Activated effector memory CD4-positive, alpha-beta T cell treated with Interleukin-2 at 50 U/mL for 16 hours (primary cell): ENCODE measurements at places on chromosomes 13 and 19.

- no peak for DNase-seq
Observed at GRCh38 chr19:13176345-13176744, 26.1 kb downstream of the IER2 start.

- DNase-seq = no peak
Observed at GRCh38 chr13:19967621-19968020, 9.1 kb downstream of the ZMYM2 start.

DNA sequence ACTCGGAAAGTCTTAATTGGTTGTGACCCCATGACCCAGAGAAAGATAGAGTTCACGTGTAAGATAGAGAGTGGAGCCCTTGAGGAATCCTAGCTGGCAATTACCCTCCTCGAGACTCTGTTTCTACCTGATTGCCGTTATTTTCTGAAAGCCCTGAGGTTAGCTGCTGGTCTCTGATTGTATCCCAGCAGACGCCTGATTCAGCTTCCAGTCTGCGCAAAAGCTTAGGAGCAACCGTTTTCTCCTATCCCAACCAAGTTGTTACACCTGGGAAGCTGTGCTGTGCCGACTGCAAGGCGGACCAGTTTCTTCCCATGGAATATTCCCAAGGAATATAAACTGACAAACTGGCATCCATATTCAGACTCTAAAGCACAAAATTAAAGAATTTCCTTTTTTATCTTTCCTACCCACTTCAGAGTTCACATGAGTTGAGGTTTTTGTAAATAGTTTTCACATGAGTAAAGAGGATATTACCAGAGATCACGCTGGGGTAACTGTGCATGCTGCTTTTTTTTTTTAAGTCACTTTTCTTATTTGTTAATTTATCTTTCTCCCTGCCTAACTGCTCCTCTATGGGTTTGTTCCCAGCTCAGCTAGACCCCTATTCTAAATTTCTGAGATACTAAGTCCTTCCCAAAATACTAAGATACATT lies 1.5 kb upstream of the TRPC4 start:
- no peak for DNase-seq

- no peak for DNase-seq
Observed at GRCh38 chr13:34421347-34421719, 520.7 kb upstream of the NBEA start.

DNA sequence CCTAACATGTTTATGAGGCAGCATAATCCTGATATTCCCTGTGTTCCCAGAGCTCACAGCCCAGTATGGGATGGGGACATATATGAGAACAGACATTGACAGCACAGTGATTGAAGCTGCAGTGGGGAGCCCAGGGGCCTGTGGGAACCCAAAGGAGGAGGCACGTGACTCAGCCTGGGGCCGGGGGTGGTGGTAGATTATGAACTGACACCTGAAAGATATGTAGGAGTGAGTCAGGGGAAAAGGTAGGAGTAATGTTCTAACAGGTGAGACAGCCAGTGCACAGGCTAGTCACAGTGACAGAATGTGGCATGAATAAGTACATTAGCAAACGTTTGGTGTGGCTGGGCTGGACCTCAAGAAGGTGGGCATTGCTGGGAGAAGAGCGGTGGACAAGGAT lies 29.0 kb downstream of the CKM start:
- no peak for DNase-seq

GRCh38 chr13:41418731-41419130 lies 38.6 kb upstream of the RGCC start:
- no peak for DNase-seq

- DNase-seq = no peak
Observed at GRCh38 chr13:71964491-71965100, 97.6 kb upstream of the DACH1 start.

GRCh38 chr13:49369866-49370265 lies 74.0 kb downstream of the CAB39L start:
- no peak for DNase-seq

DNA sequence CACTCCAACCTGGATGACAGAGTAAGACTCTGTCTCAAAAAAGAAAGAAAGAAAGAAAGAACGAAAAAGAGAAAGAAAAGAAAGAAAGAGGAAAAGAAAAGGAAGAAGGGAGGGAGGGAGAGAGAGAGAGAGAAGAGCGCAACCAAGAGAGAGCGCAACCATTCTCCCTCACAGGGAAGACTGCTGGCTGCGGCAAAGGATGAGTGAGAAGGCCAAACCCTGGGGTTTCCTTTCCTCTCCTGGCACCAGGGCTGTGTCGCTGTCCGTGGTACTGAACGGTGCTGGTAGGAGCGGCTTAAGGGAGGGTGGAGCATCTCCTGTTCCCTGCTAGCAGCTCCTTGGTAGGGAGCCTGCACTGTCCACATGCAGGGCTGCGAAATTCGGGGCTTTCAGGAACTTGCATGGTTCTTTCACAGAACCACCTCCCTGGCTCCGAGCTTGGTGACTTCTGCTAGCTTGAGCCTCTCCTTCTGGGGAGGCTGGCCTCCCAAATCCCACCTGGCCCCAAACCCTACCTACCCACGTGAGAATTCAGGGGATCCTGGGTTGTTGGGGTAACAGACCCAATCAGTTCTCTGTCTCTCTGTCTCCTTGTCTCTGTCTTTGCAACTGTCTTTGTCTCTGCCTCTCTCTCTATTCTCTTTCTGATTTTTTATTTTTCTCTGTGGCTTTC lies 51.1 kb upstream of the ZNRF4 start:
- DNase-seq = peak; percentile 2

DNA sequence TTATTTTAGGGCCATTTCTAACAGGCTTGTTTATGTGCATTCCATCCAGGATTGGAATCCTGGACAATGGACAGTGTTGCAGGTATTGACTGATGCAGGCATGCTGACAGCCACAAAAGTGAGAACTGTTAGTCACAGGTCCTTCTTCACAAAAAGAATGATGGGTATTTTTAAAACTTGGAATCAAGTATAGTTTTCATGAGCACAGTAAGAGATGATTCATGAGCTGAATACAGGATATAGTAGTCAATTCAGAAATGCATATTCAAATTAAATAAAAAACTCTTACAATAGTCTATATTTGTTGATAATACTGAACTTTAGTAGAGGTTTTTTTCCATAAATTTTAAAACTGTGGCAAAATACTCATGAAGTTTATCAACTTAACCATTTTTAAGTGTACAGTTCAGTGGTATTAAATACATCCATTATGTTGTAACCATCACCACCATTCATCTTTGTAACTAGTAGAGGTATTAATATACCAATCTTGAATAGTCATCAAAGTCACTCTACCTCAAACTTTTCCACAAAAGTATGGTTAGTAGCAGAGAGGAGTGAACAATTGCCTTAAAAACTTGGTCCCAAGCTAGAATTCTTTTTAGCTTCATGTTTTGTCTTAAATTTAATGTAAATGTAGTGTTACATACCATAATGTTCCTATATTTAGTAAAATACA lies 79.5 kb downstream of the KCNRG start:
- no peak for DNase-seq

DNA sequence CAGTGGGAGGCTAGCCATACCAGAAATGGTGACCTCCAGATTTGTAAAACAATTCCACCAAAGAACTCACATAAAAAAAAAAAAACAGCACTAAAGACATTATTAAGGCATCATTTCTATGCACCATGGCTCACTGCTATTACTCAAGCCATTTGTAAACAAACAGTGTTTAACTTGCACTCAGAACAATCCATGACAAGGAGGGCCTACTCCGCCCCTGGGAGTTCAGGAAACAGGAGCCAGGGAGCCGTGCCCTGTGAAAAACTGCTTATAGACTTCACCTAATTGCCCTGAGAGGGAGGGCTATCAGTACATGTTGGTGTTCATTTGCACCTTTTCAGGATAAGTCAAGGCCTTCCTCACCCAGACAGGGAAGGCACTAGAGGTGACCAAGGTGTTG lies 103.2 kb downstream of the ZNF429 start:
- no peak for DNase-seq

DNA sequence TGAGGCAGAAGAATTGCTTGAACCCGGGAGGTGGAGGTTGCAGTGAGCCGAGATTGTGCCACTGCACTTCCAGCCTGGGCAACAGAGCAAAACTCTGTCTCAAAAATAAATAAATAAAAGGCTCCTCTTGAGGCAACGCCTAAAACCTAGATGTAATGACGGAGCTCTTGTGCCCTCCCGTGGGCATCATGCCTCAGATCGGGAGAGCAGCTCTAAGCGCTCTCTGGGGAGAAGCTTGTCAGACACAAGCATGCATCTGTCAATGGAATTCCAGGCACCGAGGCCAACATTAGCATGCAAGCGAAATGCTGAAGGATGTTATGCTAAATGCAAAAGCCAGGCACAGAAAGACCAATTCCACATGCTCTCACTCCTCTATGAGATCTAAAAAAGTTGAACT lies 45.6 kb upstream of the MRI1 start:
- no peak for DNase-seq

DNA sequence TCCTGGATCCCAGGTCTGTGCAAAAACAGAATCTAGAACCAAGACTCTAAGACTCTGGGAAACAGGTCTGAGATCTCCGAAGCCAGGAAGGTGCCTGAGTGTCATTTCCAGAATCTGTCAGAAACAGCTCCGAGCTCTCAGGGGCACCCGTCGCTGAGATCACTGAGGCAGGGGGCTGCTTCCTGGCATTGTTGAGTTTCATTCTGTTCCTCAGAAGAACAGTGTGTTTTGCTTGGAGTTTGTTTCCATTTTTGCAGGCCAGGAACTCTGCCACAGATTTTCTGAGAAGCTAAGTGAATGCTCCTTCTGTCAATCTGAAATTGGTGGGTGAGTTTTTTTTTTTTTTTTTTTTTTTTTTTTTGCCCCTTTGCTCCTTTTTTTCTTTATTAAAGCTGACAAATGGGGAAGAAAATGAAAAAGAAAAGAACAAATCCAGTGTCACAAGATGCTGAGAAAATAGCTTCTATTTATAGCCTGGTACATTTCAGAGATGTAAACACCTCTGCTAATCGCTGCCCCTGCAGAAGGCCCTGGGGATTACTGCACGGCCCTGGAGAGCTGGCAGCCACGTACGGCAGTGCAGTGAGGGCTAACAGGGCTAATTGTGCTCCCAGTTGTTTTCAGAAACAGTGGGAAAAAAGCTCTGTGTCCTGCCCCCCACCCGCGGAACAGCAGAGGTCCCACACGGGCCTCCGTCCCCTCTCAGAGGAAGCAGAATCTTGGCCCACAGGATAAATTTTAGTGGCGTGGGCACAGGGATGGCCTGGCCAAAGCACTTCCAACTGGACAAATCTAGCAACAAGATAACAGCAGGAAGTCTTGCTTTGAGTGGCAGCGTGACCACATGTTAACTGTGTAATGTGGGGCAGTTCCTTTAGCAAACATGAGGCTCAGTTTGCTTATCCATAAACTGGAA lies 237.6 kb upstream of the IRS2 start:
- DNase-seq = no peak

- no peak for DNase-seq
Observed at GRCh38 chr19:56167064-56167578, 8.7 kb upstream of the GALP start.

DNA sequence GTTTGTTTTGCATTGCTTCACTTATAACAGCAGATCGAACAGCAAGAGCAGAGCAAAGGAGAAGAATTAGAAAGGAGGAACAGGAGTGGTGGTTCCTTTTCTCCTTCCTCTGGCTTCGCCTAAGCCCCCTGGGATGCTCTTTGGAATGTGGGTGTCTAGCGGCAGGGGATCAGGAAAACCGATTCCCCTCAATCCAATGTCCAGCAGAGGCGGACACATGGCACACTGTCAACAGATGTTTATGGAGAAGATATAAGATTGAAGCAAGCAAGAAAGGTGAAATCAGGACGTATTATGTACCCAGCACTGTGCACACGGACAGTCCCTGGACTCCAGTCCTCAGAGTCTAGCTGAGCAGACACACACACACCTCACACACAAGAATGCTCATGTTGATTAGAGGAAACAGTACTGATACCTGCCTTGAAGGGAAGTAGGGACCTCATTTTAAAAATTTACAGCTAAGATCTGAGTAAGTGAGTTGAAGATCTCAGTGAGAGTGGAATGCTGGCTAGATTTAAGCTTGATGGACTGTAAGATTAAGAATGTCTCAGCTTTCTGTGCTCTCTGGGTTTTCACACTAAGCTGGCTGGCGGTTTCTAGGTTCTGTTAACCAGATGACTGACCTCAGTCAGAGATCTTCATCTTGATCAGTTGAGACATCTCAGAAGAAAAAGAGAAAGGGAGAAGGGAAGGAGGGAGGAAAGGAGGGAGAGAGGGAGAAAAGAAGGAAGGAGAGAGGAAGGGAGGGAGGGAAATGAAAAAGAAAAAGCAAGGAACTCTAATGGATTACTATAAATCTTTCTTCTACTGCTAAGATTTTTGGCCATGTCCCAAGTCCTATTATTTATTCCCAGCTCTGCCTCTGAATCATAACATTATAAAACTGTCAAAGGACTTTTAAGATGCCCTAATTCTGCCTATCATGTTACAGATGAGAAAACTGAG lies 44.8 kb downstream of the FLT1 start:
- DNase-seq = no peak

- DNase-seq = no peak
Observed at GRCh38 chr19:708154-709143, at the start of gene PALM. Gene PALM (plus strand): TSS chr19:708935. CDS start chr19:709147, 212 bp downstream.

DNA sequence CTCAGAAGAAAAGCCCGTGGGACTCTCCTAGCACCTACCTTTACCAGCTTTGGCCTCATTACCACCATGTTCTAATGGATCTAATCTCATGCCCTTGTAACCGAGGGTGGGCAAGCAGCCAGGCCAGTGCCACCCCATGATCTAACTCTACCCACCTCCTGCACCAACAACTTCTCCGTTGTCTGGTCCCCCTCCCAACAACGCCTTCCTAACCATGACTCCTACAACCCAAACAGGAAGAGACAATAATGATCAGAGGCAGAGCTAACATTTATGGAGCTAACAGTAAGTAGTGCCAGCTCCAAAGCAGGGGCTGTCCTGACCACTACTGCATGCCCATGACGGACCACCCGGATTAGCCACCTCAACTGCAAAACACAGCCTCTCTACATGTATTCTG lies 3.5 kb downstream of the USP12 start:
- no peak for DNase-seq

DNA sequence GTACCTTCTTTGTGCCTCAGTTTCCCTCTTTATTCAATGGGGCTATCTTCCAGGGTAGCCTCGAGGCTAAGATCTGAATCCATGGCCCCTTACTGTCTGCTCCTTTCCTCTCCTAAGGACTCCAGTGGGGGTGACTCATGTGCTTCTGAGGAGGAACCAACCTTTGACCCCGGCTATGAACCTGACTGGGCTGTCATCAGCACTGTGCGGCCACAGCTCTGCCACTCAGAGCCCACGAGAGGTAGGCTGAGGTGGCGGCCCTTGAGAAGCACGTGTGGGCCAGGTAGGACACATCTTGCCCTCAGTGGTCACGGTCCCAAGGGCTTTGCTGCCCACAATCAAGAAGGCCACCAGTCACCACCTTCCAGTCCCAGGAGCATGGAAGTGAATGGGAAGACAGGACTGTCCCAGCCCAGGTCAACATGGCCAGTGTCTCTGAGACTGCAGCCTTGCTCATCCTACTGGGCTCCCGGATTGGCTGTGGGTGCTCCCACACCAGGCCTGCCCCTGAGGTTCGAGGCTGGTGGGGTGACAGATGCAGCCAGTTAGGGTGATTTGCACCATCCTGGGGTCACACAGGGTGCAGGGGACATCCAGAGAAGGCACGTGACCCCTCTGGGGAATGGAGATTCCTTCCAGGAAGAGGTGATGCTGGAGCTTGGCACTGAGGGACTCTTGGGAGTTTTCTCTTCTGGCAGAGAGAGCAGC lies 2.8 kb downstream of the TBC1D17 start:
- DNase-seq = no peak
